Stimulated activated effector memory CD8-positive, alpha-beta T cell treated with anti-CD3 and anti-CD28 coated beads, Interleukin-12 subunit alpha, Interleukin-12 subunit beta, amount 100 ng/mL, for 72 hours (primary cell): ENCODE measurements at places on chromosomes 11 and 22.

GRCh38 chr11:76767659-76768058 is 15.5 kb upstream of the TSKU start:
- DNase-seq, result no peak

DNA sequence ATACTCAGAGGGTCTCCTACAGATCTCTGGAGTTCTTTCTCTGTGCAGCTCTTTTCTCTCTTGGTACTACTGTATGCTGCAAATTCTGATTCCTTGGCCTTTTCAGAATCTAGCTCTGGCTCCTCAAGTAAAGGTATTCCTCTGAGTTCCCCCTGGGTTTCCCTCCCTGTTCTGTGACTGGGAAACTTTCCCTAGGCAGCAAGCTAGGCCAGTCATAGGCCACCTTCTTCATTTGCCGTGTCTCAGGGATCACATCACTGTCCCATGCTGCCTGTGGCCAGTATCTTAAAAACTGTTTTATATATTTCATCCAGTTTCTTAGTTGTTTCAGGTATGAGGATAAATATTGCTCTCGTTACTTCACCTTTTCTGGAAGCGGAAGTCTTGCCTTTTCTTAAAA is 71.2 kb downstream of the FAM83F start:
- DNase-seq, result no peak

DNA sequence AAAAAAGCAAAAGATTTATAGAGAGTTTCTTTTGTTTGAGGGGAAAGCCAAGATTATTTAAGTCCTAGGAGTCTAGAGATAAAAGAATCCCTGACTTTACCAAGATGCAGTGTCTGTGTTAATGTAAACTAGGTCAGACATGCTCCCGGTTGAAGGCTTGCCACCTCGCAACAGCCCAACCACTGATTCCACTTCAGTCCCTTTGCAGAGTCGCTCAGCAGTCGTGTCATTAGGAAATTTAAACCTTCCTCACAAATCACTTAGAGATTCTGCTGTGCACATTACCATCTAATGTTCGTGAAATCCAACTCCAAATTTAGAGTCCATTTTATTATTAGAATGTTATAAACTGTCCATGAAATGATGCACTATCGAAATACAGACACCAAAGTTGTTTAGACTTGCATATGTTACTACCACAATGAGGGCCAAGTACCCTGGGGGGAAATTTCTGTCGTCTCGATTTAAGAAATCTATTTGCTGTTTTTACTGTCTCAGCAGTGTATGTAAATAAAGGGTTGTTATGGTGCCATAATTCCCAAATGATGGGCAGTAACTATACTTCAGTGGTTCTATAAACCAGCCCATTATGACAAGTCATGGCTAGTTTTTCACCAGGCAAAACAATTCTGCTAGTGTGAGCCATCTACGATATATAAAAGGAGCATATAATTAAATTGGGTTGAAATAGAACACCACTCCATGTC is 101.4 kb upstream of the MTNR1B start:
- DNase-seq, result no peak

DNA sequence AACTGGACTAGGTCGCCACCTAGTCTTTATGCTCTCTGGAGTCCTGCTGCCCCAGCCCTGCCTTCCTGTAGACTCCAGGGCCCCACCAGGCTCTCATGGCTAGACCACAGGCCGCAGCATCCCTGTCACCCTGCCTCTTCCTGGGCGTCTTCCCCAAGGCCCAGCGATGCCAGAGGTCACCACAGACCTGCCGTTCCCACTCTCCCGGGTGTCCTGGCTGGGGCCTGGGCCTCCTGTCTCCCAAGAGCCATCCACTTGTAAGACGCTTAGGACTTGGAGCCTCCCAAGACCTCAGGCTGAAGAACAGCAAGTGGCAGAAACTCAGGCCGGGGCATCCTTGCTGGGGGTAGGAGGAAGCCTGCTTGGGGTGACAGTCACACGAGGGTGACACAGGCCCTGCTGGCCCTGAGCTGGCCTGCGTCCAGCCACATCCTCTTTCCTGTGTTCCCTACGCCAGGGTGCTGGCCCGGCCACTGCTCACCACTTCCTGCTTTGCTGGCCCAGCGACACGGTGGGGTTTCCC is 2.0 kb upstream of the TCIRG1 start:
- peak; percentile 33 for DNase-seq

DNA sequence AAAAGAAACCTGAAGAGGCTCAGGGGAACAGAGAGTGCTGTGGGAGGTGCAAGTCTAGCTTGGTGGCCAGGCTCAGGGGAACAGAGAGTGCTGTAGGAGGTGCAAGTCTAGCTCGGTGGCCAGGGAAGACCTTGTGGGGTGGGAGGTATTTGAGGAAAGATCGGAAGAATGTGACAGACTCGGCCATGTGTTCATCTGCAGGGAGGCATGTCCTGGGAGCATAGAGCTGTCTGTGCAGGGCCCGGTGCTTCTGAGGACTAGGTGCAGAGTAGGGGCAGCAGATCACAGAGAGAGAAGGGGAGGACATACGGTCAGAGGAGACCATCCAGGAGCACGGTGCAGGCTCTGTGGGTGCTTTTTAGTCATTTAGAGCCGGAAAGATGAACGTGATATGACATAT is 10.8 kb downstream of the IFITM10 start:
- no peak for DNase-seq

GRCh38 chr11:33734441-33735270 is 1.6 kb downstream of the CD59 start:
- DNase-seq, result no peak

GRCh38 chr11:27509908-27510307 is 3.3 kb upstream of the LIN7C start:
- DNase-seq, result no peak

DNA sequence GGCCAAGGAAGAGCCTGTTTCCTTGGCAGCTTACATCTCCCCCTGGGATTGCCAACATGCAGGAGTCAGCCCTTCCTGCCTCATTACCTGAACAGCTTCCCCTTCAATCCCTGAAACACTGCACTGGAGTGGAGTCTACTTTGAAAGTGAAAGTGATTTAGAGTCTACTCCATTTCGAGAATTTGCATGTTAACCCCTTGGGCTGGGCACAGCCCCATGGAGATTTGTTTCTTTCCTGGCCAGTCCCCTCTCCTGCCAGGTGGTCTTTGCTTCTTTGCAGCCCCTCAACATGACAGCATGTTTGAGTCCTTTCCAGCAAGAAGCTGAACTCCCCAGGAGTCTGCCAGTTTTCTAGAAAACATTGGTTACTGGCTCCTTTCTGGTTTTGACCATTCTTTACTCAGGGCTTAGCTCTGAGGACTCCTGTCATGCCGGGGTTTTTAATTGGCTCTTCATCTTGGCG is 59.9 kb downstream of the TRAF6 start:
- DNase-seq, result no peak

GRCh38 chr11:46047520-46047919 is 73.7 kb downstream of the PHF21A start:
- no peak for DNase-seq

DNA sequence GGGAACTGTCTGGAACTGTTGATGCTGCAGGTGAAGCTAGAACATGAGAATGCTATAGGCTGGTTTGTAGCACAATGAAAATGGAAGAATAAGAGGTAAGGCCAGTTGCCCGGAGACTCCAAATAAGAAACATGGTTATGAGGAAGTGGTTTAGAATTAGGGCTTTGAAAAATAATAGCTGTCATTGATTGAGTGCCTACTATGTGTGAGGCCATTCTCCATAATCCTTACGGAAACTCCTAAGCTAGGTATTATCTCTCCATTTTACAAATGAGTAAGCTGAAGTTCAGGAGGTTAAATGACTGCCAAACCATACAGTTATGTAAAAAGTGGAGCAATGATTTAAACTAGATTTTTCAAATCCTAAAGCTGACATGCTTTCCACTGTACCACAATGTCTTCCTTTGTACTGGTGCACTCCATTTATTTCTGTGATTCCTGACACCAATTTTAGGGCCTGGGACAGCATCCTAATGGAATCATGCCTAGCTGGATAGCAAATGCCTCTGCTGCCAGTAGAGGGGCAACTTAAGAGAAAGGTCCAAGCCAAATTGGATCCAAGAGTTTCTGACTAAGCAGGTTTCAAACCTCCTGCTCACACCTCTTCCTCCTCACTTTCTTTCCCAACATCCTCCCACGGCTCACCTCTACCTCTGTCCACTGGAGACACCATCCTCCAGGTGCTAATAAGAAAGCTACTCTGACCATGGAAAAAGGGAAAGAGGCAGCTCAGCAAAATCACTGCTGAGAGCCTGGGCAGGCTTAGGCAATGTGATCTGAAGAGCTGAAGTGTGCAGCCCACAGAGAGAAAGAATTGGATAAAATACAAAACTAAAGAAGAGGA is 46.9 kb upstream of the PICALM start:
- DNase-seq, result no peak

DNA sequence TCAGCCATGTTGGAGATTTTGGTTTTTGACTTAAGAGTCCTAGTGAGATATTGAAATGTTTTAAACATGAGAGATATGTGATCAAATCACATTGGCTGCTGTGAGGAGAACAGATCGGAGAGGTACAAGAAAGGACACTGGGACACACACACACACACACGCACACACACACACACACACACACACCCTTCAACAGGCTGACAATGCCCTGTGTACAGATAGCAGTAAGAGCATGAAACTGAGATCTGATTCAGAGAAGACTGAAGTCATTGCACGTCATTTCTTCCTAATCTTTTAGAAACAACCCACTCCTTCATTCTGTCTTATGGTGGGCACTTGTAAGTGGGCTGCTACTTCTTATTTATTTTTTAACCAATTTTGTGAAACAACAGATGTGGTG is 200.5 kb upstream of the E2F8 start:
- DNase-seq, result no peak

DNA sequence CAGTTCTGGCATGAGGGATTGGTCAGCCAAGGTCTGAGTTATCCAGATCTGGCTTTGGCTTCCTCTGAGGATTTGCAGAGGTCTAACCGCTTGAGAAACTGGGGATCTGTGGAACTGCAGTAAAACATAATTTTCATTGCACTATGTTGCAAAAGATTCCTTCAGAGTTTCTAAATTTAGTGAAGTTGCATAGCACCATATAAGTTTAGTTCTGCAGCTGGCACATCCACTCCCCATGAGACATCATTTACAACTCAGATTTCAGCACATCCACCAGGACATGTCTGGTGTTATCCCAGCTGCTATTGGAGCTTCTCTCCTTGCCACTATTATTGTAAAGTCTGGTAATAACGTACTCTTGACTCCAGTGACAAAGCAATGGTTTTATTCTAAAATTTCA is 181.5 kb downstream of the CWF19L2 start:
- DNase-seq, result no peak

- DNase-seq, result peak; percentile 10
Measured at GRCh38 chr22:38657045-38657909, 839 bp downstream of the CBY1 start.

- DNase-seq, result no peak
Measured at GRCh38 chr11:2837096-2837601, 48.4 kb downstream of the CDKN1C start.

- DNase-seq, result no peak
Measured at GRCh38 chr11:104799251-104799650, 99.0 kb downstream of the CASP12 start.

- no peak for DNase-seq
Measured at GRCh38 chr11:2437516-2437915, 6.8 kb downstream of the TRPM5 start.

- DNase-seq, result peak; percentile 60
Measured at GRCh38 chr11:66371627-66372415, at the start of gene SLC29A2. SLC29A2 (minus strand) TSS chr11:66371760; CDS start chr11:66371591, 169 bp downstream.

DNA sequence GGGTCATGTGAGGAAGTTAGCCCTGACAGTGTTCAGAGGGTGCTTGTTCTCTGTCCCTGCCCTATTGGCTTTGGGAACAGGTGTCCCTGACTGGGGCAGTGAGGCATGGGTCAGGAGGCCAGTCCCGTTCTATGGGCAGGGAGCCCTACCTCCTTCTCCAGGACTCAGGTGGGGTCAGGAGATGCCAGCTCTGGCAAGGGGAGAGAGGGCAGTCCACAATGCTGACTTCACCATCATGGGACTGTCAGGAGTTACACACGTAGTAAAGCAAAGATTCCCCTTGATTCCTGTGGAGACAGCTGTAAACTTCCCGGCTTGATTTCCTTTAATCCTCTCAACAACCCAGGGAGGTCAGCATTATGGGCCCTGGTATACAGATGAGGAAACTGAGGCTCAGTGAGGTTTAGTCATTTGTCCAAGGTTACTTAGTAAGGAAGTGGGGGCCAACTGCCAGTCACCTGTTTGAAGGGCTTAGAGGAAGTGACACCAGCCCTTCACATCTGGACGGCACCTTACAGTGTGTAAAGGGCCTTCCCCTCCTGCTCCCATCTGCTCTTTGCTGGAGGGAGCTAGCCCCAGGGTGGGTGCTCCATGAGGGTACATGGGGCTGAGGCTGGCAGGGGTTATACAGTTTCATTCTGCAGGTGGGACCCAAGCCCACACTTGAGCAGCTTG is 11.9 kb downstream of the MICALL1 start:
- no peak for DNase-seq

- DNase-seq, result peak; percentile 18
Measured at GRCh38 chr11:77411137-77411707, 62.7 kb downstream of the PAK1 start.

GRCh38 chr11:15665368-15665871 is 550.7 kb downstream of the INSC start:
- DNase-seq, result no peak

- DNase-seq, result no peak
Measured at GRCh38 chr22:48536541-48537342, 1290.9 kb downstream of the BRD1 start.

DNA sequence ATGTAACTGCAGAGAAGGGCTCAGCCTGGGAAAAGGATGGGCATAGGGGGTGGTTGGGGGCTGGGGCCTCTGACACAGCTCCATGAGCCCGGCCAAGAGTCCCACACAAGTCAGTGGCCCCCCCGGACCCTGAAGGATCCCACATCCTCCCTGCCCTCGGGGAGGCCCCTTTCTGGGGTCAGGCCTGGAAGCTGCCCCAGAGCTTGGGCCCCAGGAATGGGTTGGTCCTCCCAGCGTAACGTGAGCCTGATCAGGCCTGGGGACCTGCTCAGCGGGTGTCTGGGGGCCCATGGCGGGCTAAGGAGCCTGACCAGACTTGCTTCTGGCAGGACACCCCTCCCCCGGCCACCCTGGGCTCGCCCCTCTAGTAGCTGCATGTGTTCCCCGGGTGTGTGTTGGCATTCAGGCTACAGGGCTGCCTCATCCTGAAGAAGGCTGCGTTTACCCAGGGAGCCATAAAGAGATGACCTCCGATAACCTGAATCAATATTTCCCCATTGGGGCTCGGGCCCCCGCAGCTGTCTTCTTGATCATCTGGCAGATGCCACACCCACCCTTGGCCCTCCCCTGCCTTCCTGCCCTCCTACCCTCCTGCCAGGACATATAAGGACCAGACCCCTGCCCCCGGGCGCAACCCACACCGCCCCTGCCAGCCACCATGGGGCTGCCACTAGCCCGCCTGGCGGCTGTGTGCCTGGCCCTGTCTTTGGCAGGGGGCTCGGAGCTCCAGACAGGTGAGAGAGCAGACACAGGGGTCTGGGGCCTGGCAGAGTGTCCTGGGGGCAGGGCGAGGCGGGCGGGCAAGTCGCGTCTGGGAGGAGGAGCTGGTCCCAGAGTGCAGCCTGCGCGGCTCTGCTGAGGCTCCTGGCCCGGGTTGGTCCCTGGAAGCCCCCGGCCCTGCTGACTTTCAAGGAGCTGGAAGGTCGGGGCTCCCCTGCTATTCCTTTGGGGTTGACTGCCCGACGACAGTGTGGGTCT is at the start of gene MUC2:
Gene MUC2, plus strand, starts transcription at position 631 of the 978 bp plus-strand sequence.
- DNase-seq, result no peak

GRCh38 chr22:33242078-33242477 is 183.9 kb upstream of the SYN3 start:
- DNase-seq, result no peak
